ENCODE measurements at places on chromosomes 13 and 19.

GRCh38 chr13:112905619-112905989, 63.4 kb upstream of the MCF2L start:
- no peak for DNase-seq

DNA sequence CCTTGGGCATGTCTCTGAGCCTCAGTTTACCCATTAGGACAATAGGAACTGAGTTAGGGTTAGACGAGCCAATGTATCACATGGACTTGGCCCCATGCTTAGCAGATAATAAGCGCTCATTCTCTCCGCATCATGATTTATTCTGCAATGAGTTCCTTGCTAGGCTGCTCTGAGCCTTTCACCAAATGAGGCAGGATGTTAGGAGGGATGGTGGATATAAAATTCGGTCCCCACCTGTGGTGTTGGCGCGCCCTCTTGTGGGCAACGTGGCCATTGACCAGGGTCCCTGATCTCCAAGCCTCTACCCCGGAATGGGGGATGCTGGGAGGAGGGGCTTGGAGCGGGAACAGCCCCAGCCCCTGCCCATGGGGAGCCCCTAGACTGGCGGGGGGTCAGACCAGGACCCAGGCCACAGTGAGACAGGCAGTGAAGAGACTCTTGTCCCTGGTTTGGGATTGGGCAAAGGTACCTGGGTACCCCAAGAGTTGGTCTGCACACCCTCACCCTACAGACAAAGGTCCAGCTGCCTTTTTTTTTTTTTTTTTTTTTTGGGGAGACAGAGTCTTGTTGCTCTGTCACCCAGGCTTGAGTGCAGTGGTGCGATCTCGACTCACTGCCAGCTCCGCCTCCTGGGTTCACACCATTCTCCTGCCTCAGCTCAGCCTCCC, 43.9 kb downstream of the CERS4 start:
- DNase-seq, result peak; percentile 70

DNA sequence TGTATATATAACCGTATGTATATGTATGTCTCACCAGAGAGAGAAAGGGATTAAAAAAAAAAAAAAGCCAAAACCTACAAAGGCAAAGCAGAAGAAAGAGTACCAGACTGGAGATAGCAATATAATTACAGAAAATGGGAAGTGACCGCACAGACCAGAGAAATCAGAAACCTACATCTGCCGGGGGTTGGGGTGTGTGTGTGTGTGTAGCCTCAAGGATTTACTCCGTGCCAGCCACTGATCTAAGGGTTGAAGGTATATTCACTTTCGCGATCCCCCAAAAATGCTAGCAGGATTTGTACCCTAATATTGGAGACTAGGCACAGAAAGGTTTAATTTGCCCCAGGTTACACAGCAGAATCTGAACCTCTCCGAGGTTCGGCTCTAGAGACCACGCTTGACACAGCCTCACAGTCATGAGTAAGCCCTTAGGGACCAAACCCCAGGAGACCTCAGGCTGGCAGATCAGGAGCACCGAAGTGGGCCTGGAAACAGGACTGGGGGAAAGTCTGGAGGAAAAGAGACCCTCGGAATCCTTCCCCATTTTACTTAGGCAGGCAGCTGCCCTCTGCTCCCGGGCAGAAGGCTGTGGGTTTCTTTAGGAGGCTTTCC, 14.8 kb downstream of the ARL11 start:
- no peak for DNase-seq

DNA sequence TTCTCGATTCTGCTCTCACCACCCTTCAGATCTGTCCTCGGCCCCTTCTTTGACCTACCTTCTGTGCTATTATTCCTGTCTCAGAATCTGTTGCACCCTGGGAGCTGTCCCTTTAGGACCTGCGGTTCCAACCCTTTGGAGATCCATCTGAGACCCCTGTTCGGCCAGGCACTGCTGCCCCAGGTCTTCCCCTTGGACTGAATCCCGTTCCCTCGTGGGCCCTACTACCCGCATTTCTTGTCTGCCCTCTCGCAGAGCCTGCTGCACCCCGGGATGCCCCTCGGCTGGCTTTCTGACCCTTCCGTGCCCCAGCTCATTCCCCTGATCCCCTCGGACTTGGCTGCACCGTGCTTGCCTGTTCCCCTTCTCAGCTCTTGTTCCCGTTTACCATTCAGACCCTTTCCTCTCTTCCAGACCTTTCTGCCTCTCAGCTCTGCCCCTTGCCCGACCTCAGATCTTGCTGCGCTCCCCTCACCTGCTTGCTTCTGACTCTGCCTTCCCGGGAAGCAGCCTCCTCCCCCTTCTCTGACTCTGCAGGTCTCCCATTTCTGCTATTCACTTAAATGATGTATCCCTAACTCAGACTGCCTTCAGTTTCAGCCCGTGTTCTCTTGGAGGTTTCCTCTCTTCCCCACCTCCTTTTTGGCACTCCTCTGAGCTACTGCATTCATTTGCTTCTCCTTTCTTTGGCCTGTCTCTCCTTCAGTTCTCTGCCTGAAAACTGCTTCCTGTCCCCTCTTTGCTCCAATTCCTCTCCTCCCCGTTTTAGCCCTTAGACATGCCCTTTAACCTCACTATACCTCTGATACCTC, 1.1 kb downstream of the ARHGAP35 start:
- no peak for DNase-seq

DNA sequence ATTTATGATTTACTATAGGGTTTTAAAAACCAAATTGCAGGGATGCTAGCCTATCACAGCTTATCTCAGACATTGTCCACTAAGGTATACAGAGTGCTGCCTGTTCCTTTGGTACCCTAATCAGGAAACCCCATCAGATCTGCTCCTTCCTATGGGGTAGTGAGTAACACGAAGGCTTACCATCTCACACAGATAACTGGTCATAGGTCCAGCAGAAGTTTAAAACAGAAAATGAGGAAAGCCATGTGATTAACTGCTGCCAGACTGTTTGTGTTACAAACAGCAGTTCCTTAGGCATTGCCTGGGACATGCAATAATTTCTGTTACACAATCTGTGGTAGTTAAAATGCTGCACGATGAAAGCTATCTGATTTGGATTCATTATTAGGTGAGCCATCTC, 53.5 kb upstream of the ALOX5AP start:
- no peak for DNase-seq

DNA sequence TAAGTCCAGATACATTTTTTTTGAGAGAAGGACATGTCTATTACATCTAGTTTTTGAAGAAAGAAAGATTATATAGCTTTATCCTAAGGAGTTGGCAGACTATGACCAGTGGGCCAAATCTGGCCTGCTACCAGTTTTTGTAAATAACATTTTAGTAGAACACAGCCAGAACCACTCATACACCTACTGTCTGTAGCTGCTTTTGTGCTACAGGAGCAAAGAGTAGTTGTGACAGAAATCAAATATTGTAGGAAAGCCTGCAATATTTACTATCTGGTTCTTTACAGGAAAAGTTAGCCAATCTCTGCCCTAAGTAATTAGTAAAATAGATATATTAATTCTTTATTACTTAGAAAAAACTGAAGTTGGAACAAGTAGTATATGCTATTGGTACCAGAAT, 17.2 kb downstream of the TDRD3 start:
- no peak for DNase-seq

GRCh38 chr19:14479975-14480699, 5.0 kb upstream of the PTGER1 start:
- no peak for DNase-seq

DNA sequence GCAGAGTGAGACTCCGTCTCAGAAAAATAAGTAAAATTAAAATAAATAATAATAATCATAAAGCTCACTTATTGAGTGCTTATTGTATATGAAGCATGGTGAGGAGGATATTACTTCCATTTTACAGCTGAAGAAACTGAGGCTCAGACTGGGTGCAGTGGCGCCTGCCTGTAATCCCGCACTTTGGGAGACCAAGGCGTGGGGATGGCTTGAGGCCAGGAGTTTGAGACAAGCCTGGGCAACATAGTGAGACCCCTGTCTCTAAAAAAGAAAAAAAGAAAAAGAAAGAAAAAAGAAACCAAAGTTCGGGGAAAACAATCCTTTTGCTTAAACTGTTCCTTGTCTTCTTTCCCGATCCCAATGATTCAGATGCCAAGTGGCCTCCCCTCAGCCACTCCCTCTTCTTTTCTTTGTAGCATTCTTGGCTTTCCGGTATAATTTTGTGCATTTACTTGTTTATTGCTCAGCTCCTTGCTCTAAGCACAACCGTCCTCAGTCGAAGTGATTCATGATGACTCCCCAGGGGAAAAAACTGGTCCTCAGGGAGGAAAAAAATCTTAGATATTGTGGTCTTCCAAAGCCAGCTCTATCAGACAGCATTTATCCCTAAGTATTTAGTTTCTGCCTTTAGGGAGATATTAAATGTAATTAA, 965 bp upstream of the EIF3G start:
- no peak for DNase-seq

GRCh38 chr13:46392967-46393366, 5.9 kb upstream of the RUBCNL start:
- DNase-seq, result peak; percentile 98

- DNase-seq, result no peak
These were observed 19.4 kb downstream of the ZNF709 start for GRCh38 chr19:12465211-12465610.

DNA sequence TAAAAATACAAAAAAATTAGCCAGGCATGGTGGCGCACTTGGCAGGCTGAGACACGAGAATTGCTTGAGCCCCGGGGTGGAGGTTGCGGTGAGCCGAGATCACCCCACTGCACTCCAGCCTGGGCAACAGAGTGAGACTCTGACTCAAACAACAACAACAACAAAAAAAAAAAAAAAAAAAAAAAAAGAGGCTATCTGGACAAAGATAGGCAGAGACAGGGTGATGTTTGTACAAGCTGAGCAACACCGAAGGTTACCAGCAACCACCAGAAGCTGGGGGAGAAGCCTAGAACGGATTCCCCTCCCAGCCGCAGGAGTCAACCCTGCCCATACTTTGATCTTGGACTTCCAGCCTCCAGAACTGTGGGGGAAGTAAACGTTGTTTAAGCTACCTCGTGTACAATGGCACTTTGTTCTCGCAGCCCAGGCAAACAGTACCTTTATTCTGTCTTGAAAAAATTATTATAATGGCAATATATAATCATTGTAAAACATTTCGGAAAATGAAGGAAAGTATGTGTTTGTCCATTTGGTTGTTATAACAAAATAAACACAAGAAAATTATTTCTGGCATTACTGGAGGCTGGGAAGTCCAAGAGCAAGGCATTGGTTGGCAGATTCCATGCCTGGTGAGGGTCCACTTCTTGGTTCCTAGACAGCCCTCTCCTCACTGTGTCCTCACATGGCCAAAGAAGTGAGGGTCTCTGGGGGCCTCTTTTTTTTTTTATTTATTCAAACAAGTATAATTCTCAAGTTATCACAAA, 39.8 kb upstream of the LATS2 start:
- no peak for DNase-seq

GRCh38 chr13:32423592-32423991, 4.3 kb downstream of the N4BP2L1 start:
- peak; percentile 41 for DNase-seq

DNA sequence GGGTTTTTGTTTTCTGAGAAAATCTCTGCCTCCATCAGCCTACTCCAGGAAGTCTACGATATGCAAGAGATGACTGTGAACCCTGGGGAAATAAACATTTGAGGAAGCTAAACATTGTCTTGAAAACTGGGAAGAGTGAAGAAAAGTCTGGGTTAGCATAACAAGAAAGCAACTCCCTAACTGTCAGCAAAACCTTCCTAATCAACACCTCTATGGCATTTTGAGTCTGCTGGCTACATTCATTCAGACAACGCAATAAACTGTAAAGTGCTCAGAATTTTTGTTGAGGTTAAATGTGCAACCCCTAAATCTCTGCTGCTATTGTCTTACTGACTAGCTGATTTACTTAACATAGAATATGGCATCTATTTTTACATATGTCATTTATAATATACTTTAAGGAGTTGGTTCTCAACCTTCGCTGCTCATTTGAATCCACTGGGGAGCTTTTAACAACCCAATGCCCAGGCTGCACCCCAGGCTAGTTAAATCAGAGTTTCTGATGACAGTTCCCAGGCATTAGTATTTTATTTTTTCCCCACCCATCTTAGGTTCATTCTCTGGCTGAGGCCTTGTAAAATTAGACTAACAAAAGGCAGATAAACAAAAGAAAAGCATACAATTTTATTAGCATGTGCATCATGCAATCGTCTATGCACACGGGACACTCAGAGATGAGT, 45.3 kb upstream of the SERTM1 start:
- no peak for DNase-seq

- no peak for DNase-seq
These were observed 3.3 kb upstream of the USP12 start for GRCh38 chr13:27174766-27175455.

GRCh38 chr19:12828494-12828893, 5.9 kb downstream of the RTBDN start:
- peak; percentile 71 for DNase-seq

DNA sequence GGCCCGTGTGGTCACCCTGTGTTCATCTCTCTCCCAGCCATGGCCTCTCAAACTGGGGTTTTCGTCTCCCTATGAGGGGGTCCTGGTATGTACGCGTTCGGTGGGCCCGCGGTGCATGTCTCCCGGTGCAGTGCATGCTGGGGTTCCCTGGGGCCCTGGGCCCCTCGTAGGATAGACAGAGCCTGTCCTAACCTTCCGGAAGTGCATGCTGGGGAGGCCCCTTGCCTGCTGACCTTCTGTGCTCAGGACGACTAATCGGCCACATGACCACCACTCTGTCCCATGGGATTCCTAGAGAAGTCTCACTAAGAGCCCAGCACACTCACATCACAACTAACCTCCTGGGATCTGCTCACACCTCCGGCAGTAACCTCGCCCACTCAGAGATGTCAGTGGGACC, 4.9 kb upstream of the USE1 start:
- DNase-seq, result no peak

DNA sequence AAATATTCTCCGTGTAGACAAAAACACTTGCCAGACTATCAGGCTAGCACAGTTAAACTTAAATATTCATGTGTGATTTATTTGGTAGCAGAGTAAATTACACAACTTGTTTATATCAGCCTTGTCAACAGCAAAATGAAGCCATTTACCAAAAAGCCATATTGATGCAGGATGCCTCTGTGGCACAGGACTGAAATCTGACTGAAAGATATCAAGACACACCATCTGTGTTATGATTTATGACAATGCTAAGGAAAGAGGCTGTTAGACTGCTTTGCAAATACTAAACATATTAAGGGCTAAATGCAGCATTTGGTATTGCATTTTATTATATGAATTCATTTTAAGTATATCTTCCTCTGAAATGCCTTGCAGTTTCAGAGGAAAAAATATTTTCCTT, 44.8 kb upstream of the FNDC3A start:
- no peak for DNase-seq

GRCh38 chr19:11596156-11596555, 1.1 kb upstream of the ZNF627 start:
- no peak for DNase-seq

- peak; percentile 25 for DNase-seq
These were observed 656 bp downstream of the PCCA start for GRCh38 chr13:100089465-100090032.

DNA sequence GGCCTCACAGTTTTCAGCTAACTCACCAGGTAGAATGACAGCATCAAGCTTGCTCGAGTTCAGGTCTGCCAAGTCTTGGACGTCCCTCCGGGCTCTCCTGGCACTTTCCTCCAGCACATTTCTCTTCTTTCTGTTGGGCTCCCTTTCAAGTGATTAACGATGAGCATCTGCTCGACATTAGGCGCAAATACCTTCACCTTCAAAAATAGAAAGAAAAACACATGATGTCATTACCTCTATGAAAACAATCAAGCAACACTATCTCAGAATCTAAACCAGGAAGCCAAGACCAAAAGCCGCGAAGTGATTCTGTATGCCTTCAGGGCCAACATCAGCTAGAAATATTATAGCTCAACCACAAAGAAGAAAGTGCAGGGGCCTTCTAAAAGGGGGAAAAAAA, 15.4 kb upstream of the CLN5 start:
- DNase-seq, result peak; percentile 56

GRCh38 chr19:49064768-49065611, at the start of gene NTF4:
Gene NTF4, minus strand, starts transcription at chr19:49064818. Its CDS starts 2,821 bp downstream, at chr19:49061997.
- DNase-seq, result no peak

Data from Jurkat, Clone E6-1 (cell line).